Cardiac muscle cell (in vitro differentiated cells and primary cell): ENCODE measurements at places on chromosomes 1 and 21.

GRCh38 chr1:33149453-33150190 is 32.2 kb downstream of the TRIM62 start:
- no peak for DNase-seq

- DNase-seq = peak; percentile 14
These were observed 21.8 kb downstream of the RSPH1 start for GRCh38 chr21:42474043-42474831.

DNA sequence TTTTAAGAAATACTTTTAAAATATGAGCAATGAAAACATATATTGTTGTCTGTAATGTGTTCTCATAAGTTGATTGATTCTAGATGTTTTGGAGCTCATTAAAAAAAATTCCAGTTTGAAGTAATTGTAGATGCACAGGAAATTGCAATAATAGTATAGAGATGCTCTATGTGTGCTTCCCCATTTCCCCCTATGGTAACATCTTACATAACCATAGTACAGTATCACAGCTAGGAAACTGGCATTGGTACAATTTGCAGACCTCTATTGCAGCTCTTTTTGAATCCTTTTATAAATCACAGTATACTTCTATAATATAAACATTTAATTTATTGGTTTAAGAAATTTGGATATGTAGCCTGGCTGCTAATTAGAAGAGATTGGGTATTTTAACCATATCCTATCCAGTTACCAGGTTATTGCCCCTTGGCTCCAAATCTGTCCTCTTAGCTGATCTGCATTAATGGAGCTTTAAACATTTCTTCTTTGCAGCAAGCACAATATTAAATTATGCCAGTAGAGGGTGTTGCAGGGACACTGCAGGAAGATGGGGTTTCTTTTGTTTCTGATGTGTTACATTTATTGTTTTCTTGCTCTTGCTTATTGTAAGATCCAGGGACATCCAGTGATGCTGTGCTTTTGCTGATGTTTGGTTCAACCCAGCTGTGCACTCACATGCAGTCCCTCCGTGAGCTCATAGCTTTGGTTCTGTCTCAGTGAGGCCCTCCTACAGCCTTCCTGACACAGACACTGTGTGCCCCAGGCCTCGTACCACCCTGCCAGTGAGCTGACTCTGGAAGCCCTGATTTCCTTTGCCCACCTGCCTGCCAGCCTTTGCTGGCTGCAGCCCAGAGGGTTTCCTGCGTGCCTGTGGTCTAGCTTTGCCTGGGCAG is 103.3 kb downstream of the RABGAP1L start:
- DNase-seq = peak; percentile 74

DNA sequence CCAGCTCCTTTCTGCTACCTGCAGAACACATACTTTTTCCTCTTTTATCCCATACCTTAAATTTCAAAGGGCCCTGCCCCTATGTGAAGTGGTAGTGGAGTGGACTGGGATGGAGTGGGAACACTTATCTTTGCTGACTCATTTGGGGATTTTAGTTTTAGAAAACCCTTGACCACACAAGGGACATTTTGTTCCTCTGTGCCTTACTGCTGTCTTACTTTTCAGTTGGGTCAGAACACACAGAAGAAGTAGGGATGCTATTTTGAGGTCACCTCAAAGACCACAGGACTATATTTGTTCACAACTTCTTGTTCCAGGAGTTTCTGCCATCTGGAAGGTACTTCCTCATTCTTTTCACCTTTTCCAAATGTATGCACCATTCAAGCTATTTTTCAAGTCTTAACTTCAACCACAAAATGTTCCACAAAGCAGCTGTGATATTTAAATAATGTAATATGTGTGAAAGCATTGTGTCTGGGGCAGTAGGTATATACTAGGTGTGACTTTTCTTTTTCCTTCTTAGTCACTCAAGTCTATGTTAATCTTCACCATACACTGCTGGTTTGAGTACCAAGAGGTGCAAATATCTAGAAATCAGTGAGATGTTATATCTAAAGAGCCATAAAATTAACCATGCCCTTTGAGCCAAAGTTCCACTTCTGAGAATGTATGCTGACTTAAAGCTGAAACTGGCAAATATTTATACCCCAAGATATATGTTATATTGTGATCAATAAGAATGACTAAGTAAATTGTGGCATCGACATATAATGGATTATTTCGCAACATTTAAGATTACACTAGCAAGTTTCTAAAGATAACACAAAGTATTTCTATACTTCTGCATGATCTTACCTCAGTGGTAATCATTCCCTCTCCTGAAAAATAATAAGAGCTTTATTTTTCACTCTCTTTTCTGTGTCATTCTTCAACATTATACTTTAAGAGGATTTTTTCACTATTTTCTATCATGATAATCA is 308.5 kb downstream of the MRPL39 start:
- DNase-seq = no peak

- DNase-seq = peak; percentile 10
These were observed 8.6 kb upstream of the ACTRT2 start for GRCh38 chr1:3012456-3013291.
